Activated CD8-positive, alpha-beta memory T cell treated with anti-CD3 and anti-CD28 coated beads for 36 hours (primary cell): ENCODE measurements at places on chromosomes 4 and X. TPM values are rescaled to one million over a fixed set of nuclear protein-coding genes. Genes with fewer than 3 reads are reported as not detected.

Gene CDS1
- not detected for total RNA-seq

Gene PDLIM3
- total RNA-seq, result not detected

Gene HS3ST1
- not detected for total RNA-seq

Gene PDCL2
- not detected for total RNA-seq

Gene PSAPL1
- not detected for total RNA-seq

Gene MAGED4B
- 2.3 TPM for total RNA-seq

Gene TRIM60
- not detected for total RNA-seq

Gene TEX13D
- 0.27 TPM for total RNA-seq

Gene SCML2
- 3.6 TPM for total RNA-seq

Gene SMPX
- not detected for total RNA-seq

Gene NLGN3
- total RNA-seq, result 0.53 TPM

Gene ASB9
- total RNA-seq, result not detected

Gene RPL36A
- total RNA-seq, result 326 TPM

Gene PDGFRA
- not detected for total RNA-seq
